ENCODE measurements at places on chromosomes 7 and 10.

DNA sequence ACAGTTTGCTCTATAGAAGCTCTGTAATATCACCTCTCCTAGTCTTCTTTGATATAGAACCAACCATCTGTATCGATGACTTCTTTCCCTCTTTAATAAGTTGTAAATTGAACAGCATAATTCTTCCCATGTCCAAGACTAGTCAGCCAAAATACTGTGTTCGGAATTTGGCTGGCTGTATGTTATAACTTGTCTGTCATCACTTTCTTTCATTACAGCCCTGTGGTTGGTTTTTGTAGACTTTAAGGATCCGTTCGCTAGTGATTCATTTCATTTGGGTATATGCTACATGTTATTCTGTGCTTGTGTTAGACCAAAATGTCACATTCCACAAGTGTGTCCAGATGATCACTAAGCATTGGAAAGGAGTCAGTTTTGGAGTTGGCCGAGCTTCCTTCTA, 155.4 kb upstream of the ITGB1 start:
- DNase-seq = no peak

- no peak for DNase-seq
Observed at GRCh38 chr7:14449291-14449690, 453.3 kb downstream of the DGKB start.

DNA sequence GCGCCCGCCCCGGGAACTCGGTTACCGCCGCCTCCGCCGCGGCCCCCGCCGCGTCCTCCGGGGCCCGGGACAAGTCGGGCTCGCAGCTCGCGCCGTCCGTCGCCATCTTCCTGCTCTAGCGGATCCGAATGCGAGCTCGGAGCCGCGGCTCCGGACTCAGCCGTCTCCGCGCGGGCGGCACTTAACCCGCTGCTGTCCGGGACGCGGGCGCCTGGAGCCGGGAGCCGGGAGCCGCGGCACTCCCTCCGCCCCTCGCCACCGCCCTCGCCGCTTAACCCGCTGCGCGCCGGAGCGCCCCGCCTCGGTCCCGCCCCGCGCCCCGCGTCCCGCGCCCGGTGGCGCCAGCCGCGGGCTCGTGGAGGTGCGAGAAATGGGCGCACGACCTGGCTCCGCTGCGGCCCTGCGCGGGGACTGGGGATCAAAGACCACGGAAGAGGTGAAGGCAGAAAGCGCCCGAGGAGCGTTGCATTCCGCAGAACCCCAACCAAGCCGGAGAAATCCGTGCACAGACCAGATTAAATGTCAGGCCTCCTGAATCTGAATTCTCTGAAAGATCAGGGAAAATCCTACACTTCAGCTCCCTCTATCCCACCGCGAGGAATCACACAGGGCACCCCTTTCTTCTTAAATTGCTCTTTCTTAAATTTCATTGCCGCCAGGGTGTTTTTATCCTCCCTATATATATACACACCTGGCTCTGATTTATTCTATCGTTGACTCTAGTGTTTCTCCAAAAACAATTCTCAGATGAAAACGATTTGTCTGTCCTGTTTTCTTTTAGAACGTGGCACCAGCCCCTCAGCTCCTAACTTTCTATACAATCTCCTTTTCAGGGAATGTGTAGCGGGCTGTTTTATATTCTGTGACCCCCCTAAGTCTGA, at the start of gene CTTNBP2:
TSS of gene CTTNBP2 (minus strand) at position 132 of the 881 bp plus-strand sequence. CDS start at position 106, 26 bp downstream.
- DNase-seq = peak; percentile 79

DNA sequence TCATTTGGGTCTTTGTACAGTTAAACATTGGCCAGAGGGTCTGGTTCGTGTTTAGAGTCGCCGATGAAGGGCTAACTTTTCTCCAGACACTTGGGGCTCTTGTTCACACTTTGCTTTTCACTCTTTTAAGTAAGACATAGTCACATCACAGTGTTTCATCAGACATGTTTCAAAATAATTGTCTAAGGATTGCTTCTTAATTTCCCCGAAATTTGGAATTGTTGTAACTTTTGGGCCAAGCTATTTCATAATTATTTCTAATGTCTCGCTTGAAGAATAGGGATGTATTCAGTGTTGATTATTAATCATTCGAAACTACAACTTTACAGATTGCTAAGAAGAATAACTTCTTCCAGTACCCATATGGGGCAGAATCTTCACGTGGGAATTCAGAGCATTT, 92.8 kb downstream of the TCF7L2 start:
- DNase-seq = no peak

- no peak for DNase-seq
Observed at GRCh38 chr7:121002-121785, 71.2 kb upstream of the FAM20C start.

- DNase-seq = peak; percentile 16
Observed at GRCh38 chr7:140506788-140507464, 27.6 kb upstream of the MKRN1 start.

DNA sequence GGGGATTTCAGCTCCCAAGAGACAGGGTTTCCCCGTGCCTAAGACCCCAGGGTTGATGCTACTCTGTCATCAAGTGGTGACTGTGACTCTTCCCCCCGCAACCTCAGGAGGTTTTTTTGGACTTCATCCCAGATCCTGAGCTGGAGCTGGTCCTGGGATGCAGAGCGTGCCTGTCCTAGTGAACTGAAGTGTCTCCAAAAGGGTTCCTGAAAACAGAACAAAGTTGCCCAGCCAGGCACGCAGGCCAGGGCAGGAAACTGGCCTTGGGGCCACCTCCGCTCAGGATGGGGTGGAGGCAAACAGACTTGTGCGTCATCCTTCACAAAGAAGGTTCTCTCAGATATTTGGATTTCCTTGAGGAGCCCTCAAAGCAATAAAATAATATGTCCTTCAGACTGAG, 118.9 kb downstream of the ITIH5 start:
- no peak for DNase-seq

DNA sequence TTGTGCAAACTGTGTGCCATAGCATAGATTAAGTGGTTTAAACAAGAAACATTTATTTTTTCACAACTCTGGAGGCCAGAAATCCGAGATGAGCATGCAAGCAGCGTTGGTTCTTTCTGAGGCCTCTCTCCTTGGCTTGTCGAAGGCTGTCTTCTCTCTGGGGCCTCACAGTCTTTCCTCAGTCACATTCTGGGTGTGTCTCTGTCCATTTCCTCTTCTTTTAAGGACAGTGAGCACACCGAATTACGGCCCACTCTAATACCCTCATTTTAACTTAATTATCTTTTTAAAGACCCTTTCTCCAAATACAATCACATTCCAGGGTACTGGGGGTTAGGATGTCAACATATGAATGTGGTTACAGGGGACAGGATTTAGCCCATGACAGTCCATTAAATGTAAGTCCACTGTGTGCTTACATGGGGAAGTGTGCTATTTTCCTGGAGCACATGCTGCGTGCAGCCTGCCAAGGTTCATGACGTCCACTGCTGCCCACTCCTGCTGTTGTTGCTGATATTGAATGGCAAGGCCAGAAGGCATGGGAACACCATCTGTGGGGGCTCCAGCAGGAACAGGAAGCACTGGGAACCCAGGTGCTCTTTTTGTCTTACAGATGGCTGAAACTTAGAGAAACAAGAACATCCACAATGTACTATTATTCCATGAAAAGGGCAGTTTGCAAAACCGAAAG, 365.5 kb downstream of the GALNT17 start:
- no peak for DNase-seq

GRCh38 chr7:104341546-104341945, 13.1 kb downstream of the LHFPL3 start:
- no peak for DNase-seq

DNA sequence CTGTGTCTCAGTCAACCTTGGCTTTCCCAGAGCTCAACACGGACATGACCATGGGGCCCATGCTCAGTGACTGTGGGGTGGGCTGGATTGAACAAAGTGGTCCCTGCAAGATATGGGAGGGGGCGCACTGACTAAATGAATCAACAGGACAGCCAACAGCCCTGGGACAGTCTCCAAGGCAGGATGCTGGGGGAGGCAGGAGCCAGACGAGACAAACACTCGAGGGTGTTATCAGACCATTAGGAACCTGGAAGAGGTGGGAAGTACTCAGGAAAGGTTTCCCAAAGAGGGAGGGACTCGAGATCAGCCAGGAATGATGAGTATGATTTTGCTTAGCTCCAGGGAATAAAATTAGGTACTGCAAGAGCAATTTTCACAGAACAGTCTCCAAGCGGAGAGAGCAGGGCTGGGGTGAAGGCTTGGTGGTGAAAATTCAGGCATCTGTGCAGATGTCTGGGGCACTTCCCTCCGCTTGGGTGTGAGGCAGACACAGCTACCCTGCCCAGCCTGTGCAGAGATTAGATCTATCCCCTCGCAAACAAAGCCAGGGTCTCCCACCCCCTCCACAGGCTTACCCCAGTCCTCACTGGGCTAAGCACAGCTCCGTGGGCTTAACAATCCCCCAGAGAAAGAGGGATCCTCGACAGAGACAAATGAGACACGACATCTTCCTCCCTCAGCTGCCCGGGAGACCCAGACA, 261.1 kb upstream of the ZMIZ1 start:
- DNase-seq = no peak

DNA sequence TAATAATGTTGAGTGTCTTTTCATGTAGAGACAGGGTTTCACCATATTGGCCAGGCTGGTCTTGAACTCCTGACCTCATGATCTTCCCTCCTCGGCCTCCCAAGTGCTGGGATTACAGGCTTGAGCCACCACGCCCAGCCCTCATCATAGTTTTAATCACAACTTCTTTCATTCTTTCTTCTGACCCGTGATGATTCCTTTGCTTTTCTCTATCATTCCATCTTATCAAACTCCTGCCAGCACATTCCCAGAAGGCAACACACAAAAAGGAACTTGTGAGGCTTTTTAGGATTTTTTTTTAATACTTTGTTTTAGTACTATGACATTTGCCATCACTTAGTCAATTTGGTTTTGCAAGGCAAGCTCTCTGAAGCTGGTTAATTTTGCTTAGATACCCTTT, 77.5 kb upstream of the MEOX2 start:
- DNase-seq = no peak

DNA sequence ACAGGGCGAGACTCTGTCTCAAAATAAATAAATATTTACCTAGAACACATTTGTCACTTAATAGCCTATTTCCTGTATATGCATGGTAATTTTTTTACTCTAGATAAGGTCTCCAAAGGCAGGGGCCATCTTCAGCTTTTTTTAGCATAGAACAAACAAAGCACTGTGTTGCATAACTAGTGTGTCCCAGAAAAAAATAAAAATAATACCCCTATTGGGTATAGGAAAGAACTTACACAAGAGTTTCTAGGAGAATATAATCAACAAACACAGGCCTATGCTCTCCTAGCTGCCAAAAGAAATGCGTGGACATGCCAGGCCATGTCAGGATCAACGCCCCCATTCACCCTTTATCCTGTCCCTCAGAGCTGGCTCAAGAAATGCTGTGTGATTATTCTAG, 103.6 kb downstream of the PARD3 start:
- DNase-seq = no peak

DNA sequence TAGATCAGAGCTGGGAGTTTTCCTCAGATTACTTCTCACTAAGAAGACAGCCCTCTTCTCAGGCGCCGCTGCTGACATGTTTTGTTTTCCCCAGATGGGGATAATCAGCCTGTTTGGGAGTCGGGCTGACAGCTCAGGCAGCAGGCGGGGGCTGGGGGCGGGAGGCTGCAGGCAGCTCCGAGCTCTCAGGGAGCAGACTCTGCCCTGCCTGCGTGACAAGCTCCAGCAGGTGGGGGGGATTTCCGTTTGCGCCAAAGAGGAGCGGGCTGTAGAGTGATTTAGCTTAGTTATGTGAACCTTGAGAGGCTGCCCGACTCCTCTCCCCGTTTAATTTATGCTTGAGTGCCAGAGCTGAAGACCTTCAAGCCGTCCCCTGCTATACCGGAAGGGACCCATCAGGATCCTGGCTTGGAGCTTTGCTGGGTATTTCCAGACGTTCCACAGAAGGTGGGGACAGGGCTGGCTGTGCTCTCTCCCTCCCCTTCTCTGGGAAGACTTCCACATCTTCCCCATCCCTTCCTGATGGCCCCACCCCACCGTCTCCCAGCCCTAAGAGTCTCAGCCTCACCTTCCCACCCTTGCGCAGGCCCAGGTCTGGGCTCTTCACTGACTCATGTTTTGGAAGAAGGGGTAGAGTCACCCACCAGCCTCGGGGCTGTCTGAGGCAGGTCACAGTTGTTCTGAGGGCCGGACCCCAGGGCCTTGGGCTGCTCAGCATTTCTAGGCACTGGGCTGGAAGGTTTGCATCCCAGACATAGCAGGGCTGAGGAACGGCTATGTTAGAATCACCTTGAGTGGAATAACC, 24.7 kb upstream of the ADCYAP1R1 start:
- peak; percentile 61 for DNase-seq

DNA sequence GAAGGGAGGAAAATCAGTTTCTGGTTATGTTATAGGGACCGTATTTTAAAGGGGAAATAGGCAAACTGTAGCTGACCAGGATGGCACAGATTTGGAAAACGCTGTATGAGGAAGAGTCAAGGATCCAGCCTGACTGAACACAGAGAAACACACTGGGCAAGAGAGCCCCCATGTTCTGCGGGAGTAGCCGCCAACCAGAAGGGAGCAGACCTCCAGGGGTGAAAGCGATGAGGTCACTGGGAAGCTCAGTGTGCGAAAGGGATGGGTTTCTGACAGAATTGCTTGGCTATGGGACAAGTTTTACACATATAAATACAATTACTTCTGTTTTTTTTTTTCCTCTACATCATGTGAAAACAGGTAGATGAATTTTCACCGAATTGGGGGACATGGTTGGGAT, 291.6 kb upstream of the PODXL start:
- DNase-seq = no peak

DNA sequence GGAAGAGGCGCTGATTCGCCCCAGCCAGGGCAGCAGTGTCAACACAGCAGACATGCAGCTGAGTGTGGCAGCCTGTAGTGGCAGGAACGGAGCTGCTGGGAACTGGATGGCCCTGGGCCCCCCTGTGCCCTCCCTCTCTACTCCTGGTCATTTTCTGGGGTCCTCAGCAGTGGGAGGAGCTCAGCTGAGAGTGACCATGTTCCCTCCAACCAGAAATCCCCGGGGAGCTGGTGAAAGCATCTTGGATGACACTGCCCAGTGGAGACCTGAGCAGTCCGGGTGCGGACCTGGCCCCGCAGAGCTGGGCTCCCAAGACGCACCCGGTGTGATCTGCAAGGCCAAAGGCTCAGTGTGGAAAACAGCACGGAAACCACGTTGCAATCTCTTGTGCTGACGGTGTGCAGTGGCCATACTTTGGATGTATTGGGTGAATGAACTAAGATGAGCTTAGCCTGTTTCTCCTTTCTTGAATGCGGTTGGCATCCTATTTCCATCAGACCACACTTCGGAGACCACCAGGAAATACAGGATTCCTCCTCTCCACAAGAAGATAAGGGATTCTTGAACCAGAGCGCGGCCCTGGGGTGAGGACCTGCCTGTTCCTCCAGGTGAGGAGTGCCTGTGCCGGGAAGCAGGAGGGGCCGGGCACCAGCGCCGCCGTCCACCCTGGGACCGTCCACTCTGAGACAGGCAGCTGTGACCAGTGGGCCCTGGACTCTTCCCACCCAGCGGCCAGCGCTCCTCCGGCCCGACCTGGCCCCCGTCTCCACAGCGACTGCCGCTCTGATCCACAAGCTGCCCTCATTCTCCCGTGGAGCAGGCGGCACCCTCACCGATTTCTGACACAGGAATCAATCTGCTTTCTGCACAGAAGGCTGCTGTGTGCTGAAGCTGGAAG, 93.5 kb upstream of the DIP2C start:
- peak; percentile 19 for DNase-seq
